Left lung (tissue), 14 donors: ENCODE measurements at places on chromosomes 1 and 21.

DNA sequence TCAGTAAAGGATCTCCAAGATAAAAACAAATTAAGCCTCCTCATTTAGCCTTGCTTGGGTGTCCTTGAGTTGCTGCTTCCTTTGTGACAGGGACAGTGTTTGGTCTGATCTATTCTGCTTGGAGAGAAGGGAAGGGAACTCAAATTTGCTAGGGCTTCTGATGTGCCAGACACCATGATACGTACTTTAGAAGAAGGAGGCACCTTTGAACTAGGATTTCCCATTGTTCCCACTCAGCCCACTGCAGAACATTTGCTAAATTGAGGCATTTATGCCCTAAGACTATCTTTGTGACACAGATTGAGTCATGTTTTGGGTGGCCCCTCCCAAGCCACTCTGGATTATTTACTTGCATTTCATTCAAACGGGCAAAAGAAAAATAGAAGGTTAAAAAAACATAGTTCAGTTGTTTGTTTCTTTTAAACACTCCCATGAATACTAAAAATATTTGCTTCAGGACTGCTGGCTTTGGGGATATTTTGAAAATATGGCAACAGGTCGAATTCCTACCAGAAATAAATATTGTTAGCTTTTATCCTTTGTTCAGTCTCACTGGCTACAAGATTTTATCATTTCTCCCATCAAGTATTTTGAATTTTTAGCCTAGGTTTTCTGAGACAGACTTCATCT is 81.9 kb upstream of the WLS start:
- H3K36me3 ChIP-seq = no peaks in the 10 kb centered on the region
- no peak overlapping the region for H3K4me3 ChIP-seq
- DNase-seq = no peak
- H3K4me1 ChIP-seq = no peaks in the 10 kb centered on the region
- H3K27ac ChIP-seq = no peak overlapping the region

DNA sequence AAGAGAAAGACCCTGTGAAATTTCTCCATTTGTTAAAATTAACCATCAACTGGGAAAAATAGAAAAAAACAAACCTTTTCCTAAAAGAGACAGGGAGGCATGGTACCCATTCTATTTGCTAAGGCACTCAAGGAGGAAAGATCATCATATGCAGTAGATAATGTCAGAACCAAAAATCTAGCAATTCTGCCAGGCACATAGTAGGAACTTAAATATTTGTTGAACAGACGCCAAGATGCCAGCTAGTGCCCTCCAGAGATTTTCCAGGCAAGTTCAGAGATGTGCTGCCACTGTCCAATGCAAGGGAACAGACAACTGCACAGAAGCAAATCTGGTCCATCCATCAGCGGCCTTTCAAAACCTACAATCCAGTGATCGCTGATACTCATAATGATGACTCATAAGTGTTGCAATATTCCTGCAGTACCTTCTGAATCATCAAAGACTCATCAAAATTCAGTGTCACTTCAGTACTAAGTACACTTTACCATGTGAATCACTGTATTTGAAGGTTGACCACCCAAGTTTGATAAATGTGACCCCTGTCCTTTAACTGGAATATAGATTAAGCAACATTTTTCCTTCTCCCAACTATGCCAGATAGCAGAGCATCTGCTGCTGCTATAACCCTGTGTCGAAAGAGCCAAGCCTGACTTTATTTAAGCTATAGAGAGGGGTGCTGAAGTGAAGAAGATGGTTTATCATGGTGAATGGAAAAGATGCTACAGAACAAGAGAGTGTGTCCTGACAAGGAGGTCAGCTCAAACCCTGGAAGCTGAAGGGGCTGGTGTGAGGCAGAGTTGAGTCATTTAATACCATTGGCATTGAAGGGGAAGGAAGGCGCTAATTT is 99.1 kb downstream of the MT1HL1 start:
- H3K36me3 ChIP-seq = peaks cover 13% of the 10 kb centered on the region
- no peak for DNase-seq
- H3K4me3 ChIP-seq = no peak overlapping the region

DNA sequence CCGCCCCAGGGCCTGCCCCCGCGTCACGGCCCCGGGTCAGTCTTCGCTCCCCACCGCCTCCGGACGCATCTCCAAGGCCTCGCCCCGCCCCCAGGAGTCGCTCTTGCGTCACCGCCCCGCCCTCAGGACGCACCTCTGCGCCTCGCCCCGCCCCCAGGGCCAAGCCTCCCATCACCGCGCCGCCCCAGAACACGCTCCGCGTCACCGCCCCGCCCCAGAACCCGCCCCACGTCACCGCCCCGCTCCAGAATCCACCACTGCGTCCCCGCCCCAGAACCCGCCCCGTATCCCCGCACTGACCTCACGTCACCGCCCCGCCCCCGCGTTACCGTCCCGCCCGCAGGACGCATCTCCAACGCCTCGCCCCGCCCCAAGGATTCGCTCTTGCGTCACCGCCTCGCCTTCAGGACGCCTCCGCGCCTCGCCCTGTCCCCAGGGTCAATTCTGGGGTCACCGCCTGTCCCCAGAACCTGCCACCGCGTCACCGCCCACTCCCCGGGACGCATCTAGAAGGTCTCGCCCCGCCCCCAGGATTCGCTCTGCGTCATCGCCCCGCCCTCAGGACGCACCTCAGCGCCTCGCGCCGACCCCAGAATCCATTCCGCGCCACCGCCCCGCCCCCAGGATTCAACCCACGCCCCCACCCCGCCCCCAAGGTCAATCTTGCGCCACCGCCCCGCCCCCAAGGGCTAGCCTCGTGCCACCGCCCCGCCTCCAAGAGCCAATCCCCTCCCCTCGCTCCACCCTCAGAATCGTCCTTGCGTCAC is 451 bp upstream of the CASP9 start:
- H3K4me3 ChIP-seq = peak overlapping the region; percentile 63
- H3K27ac ChIP-seq = peak overlapping the region; percentile 91
- peak; percentile 96 for DNase-seq
- H3K4me1 ChIP-seq = peaks cover 40% of the 10 kb centered on the region
- no peaks in the 10 kb centered on the region for H3K27me3 ChIP-seq
- H3K36me3 ChIP-seq = no peaks in the 10 kb centered on the region

DNA sequence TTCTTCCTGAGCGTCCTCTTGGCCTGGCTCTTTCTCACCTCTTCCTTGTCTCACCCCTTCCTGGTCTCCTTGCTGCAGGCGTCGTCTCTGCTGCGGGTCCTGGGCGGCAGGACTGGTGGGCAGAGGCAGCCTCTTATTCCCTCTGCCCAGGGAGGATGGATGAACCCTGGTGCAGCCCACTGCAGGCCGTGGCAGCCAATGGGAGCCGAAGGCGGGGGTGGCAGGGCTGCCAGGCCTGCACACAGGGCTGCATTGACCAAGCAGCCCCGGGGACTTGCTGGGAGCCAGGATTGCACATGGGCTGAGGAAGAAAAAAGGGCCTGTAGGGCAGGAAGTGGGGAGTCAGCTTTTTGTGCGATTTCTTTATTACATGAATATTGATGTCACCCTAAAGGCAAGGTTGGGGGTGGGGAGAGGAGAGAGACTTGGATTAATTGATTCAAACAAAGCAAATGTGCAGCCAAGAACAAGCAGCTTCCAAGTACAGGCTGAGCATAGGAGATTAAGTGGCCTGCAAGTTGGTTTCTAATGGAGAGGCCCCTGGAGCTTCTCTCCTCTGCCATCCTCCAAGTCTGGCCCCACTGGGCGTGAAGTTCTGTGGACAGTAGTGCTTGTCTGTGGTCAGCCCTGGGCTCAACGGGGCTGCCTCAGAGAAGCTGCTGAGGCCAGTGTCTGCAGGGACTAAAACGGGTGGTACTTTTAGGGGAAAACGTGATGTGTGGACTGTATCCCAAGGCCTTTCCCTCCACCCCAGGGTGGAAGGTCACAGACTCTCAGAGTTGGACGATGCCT is at the start of gene S100B:
S100B (minus strand) TSS at position 108 of the 792 bp plus-strand sequence. CDS start 2,667 bp downstream, outside the sequence.
- H3K27ac ChIP-seq = peak within 1 kb of the TSS; percentile 69
- H3K36me3 ChIP-seq = no peaks in the 10 kb centered on the region
- H3K4me3 ChIP-seq = no peak within 1 kb of the TSS
- DNase-seq = no peak
- H3K27me3 ChIP-seq = no peaks in the 10 kb centered on the region

DNA sequence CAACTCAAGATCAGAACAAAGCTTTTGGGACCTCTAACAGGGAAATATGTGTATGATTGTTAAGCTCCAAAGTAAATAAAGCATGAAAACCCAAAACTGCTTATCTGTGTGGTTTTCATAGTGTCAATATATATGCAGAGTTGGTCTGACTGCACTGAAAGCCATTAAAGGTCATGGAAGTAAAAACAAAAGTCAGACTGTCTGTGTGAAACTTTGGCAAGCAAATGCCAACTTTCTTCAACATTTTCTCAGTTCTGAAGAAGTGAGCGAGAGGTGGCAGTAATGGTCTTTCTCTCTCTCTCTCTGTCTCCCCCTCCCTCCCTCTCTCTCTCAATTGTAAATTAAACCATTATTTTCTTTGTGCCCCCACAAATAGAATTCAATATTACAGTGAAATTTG is 100.1 kb upstream of the S1PR1 start:
- DNase-seq = peak; percentile 60
- H3K27me3 ChIP-seq = no peaks in the 10 kb centered on the region
- no peak overlapping the region for H3K4me3 ChIP-seq

DNA sequence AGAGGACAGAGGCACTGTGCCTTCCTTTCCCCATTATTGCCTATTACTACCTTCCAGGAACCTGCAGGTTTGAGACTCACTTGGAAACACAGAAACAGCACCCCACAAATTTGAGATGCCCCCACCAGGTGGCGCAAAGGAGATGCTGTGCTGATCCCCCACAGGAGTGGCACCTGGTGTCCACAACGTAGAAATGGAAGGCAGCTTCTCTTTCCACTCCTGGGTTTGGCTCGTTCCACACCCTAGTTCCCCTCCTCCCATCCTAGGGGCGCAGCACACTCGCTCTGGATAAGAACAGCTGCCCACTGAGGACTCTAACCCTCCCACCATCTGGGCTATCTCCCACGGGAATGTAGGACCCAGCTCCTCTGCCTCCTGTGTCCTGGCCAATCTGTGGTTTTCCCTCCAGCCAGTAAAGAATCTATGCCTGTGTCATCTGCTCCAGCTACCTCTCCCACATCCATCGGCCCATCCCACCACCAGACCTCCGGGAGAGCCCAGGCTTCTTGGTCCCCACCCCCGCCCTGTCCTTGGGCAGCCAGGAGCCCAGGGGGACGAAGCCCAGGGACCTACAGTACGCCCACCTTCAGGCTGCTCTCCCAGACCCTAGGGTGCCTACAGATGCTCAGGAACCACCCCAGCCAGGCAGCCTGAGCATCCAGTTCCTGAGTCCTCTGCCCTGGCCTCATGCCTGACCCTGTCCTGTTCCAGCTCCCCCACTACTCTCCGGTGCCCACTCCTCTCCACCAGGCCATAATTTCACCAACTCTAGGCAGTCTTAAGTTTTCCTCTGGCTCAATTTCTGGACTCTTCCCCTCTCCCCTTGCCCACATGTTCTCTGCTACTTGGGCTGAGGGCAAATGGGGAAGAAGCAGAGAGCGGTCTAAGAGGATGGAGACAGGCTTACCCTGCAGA is 549 bp downstream of the THBS3 start:
- peak; percentile 83 for DNase-seq
- H3K27me3 ChIP-seq = no peaks in the 10 kb centered on the region
- H3K36me3 ChIP-seq = no peaks in the 10 kb centered on the region
- H3K4me3 ChIP-seq = peak overlapping the region; percentile 75

GRCh38 chr1:229137271-229137670 is 133.6 kb upstream of the RAB4A start:
- H3K27me3 ChIP-seq = no peaks in the 10 kb centered on the region
- H3K36me3 ChIP-seq = no peaks in the 10 kb centered on the region
- H3K4me3 ChIP-seq = no peak overlapping the region
- no peak overlapping the region for H3K27ac ChIP-seq
- H3K4me1 ChIP-seq = peaks cover 25% of the 10 kb centered on the region

DNA sequence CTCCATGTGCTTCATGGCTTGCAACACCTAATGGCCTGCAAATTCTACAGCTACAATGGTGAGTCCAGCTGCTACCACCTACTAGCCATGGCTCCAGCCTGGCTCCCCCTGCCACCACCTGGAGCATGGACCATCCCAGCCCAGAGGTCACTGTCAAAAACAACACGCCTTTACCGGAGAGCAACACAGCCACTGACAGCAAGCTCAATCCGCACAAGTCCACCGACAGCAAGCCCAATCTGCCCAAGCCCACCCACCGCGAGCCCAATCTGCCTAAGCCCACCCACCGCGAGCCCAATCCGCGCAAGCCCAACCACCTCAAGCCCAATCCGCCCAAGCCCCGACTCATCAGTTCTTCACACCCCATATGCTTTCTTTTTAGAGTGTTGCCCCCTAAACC is 128.2 kb downstream of the KIF26B start:
- H3K4me1 ChIP-seq = no peaks in the 10 kb centered on the region
- no peak overlapping the region for H3K27ac ChIP-seq
- H3K36me3 ChIP-seq = no peaks in the 10 kb centered on the region
- DNase-seq = no peak
- H3K27me3 ChIP-seq = no peaks in the 10 kb centered on the region
- H3K4me3 ChIP-seq = no peak overlapping the region

- H3K36me3 ChIP-seq = no peaks in the 10 kb centered on the region
- no peaks in the 10 kb centered on the region for H3K4me1 ChIP-seq
- H3K4me3 ChIP-seq = no peak overlapping the region
Measured at GRCh38 chr1:166272851-166273250, 106.0 kb upstream of the FAM78B start.

- H3K27me3 ChIP-seq = no peaks in the 10 kb centered on the region
- H3K36me3 ChIP-seq = no peaks in the 10 kb centered on the region
- no peak overlapping the region for H3K4me3 ChIP-seq
- H3K4me1 ChIP-seq = peaks cover 29% of the 10 kb centered on the region
- H3K27ac ChIP-seq = peak overlapping the region; percentile 60
Measured at GRCh38 chr1:159779403-159779851, 1.3 kb upstream of the DUSP23 start.

DNA sequence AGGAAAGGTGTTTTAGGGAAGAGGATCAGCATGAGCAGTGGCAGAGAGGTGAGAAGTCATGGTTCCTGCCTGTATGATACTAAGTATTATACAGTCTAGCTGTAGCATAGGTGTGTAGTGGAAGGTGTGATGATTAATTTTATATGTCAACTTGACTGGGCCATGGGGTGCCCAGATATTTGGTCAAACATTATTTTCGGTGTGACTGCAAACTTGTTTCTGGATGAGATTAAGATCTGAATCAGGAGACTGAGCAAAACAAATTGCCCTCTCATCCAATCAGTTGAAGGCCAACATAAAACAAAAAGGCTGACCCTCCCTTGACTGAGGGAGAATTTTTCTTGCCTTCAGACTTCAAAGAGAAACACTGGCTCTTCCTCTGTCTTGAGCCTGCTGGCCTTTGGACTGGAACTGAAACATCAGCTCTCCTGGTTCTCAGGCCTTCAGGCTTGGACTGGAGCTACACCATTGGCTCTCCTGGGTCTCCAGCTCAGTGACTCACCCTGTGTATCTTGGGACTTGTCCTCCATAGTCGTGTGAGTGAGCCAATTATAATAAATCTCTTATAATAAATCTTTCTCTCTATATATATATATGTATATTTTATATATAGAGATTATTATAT is 6.8 kb upstream of the CDC42 start:
- H3K36me3 ChIP-seq = no peaks in the 10 kb centered on the region
- H3K4me3 ChIP-seq = no peak overlapping the region
- DNase-seq = peak; percentile 14
- H3K27me3 ChIP-seq = no peaks in the 10 kb centered on the region
- no peak overlapping the region for H3K27ac ChIP-seq
- H3K4me1 ChIP-seq = peaks cover 12% of the 10 kb centered on the region

- no peak overlapping the region for H3K27ac ChIP-seq
- no peak for DNase-seq
- no peaks in the 10 kb centered on the region for H3K27me3 ChIP-seq
- no peaks in the 10 kb centered on the region for H3K36me3 ChIP-seq
- H3K4me1 ChIP-seq = no peaks in the 10 kb centered on the region
Measured at GRCh38 chr1:175397103-175397502, 204.5 kb upstream of the KIAA0040 start.

GRCh38 chr1:15941899-15942660 is 33.8 kb downstream of the ZBTB17 start:
- no peak overlapping the region for H3K4me3 ChIP-seq
- no peak overlapping the region for H3K27ac ChIP-seq
- H3K27me3 ChIP-seq = no peaks in the 10 kb centered on the region
- no peak for DNase-seq
